ENCODE measurements at places on chromosomes 1 and 21.

GRCh38 chr1:162230096-162230495 lies 146.6 kb downstream of the SPATA46 start:
- no peak for DNase-seq

GRCh38 chr1:8352886-8353785 lies 35.2 kb downstream of the SLC45A1 start:
- DNase-seq: no peak

GRCh38 chr1:16338961-16339360 lies 13.3 kb downstream of the FBXO42 start:
- no peak for DNase-seq

DNA sequence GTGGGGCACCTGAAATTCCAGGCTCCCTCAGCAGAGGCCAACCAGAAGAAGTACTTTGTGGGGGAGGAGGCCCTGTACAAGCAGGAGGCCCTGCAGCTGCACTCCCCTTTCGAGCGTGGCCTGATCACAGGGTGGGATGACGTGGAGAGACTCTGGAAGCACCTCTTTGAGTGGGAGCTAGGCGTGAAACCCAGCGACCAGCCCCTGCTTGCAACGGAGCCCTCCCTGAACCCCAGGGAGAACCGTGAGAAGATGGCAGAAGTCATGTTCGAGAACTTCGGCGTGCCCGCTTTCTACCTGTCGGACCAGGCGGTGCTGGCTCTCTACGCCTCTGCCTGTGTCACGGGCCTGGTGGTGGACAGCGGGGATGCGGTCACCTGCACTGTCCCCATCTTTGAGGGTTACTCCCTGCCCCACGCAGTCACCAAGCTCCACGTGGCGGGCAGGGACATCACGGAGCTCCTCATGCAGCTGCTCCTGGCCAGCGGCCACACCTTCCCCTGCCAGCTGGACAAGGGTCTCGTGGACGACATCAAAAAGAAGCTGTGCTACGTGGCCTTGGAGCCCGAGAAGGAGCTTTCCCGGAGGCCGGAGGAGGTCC lies 634 bp downstream of the ACTRT2 start:
- DNase-seq: no peak

GRCh38 chr1:157040802-157041201 lies 4.7 kb downstream of the ARHGEF11 start:
- no peak for DNase-seq

- DNase-seq: no peak
Measured at GRCh38 chr21:32934829-32935228, 90.9 kb upstream of the OLIG2 start.

DNA sequence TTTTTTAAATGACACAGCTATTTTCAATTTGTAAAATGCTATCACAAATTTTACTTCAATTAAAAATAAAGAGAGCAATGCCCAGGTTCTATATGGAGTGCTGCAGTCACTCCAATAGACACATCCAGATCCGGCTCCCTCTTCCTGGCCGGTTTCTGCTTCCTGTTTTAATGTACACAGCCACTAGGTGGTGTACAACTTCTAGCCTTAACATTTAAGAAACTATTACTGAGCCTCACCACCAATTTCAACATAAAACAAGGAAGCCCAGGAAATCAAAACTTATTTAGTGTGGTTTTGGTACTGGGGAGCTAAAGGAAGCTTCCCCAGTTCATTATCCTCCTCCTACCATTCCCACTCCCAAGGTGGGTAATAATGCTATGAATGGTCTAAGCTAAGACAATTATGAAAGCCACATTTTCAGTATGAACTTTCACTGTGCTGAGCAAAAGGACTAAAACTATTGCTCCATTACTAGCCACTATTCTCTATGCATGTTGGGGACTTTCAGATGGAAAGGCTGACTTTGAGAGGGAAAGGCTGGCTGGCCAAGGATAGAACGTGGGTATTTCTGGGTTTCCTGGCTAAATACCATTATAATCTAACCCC lies 25.5 kb upstream of the MTMR11 start:
- DNase-seq: no peak

DNA sequence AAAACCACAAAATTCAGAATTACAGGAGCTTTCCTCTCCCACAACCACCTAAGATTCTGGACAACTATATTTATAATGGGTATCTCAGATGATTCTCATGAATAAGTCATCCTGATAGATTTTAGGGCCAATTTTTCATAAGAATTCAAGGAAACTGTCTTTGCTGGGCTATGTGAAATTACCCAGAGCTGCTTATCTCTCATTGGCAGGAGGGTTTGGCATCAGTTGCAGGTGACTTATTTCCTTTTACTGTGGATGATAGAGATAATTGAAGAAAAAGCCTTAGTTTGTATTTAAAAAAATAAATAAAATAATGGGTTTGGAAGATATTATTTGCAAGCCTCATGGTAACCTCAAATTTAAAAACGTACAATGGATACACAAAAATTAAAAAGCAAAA lies 38.2 kb upstream of the WDR26 start:
- no peak for DNase-seq

GRCh38 chr21:37257967-37258877 lies 8.9 kb downstream of the VPS26C start:
- DNase-seq: peak; percentile 56

DNA sequence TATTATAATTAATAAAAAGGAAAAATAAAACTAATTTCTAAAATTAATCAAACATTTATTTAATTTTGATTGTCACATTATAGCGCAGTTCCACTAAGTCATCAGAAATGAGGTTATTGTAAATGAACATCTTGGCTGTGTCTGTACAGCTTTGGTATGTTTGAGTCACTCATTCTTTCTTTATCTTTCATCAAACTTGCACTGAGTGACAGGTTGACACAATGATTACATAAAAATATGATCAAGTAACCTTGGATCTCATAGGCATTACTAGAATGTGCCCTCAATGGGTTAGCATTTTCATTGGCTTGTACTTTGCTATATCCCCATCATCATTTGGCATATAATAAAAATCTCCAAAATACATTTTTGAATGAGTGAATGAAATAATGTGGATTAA lies 1353.2 kb upstream of the ADGRL2 start:
- no peak for DNase-seq

- DNase-seq: no peak
Measured at GRCh38 chr1:69992594-69992993, 212.8 kb downstream of the LRRC40 start.

GRCh38 chr1:91712981-91713841 lies 172.7 kb downstream of the TGFBR3 start:
- DNase-seq: no peak

GRCh38 chr21:33293811-33294216 lies 27.6 kb downstream of the IL10RB start:
- no peak for DNase-seq

GRCh38 chr1:202167708-202168415 lies 7.5 kb upstream of the PTPN7 start:
- DNase-seq: no peak

GRCh38 chr1:12450090-12450755 lies 167.8 kb downstream of the DHRS3 start:
- DNase-seq: no peak

DNA sequence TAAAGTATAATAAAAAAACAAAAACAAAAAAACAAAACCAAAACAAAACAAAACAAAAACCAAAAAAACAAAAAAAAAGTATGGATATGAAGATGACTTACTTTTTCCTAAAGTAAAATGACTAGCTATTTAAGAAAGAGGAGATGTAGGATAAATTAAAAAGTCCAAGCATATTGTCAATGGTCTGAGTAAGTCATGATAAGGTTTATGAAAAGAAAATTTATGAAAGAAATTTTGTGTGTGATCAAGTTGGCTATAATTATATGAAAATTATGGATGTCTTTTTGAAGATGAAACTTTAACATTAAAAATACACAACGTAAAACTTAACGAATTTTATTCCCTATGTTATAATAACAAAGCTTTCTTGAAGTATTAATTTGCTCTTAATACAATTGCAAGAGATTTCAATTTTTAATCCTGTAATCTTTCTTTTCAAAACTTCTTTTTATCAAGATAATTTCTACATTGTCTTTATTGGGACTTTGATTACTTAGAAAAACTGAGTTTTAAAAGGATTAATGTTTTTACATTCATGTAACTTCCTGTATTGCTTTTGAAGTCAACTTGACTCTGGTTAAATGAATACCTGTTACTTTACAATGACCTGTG lies 200.9 kb upstream of the IVNS1ABP start:
- DNase-seq: no peak

DNA sequence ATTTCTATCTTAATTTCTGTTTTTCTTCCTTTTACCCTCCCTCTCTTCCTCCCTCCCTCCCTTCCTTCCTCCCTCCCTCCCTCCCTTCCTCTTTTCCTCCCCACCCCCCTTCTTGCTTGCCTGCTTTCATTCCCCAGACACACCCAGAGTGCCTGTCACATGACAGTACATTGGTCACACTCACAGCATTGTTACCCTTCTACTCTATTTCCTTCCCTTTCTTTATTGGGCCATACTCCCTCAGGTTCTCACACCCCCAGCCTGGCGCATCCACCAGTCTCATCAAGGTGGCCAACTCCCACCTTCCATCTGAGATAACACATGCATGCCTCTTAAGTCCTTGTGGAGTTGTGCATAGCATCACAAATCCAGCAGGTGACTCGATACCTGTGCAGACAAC lies 10.9 kb downstream of the TMPRSS3 start:
- no peak for DNase-seq

- DNase-seq: no peak
Measured at GRCh38 chr21:16418226-16418625, 688.4 kb downstream of the USP25 start.

GRCh38 chr1:193432979-193433587 lies 246.7 kb upstream of the B3GALT2 start:
- no peak for DNase-seq

- DNase-seq: no peak
Measured at GRCh38 chr1:196128835-196129234, 479.4 kb downstream of the KCNT2 start.

- no peak for DNase-seq
Measured at GRCh38 chr1:8822373-8823294, 5.2 kb upstream of the RERE start.

All from GM12892 (cell line).